Activated T-cell treated with anti-CD3 and anti-CD28 coated beads for 24 hours (primary cell): ENCODE measurements at places on chromosomes 12 and 14.

GRCh38 chr14:74840603-74841030 is 35.3 kb downstream of the PROX2 start:
- no peak for DNase-seq

DNA sequence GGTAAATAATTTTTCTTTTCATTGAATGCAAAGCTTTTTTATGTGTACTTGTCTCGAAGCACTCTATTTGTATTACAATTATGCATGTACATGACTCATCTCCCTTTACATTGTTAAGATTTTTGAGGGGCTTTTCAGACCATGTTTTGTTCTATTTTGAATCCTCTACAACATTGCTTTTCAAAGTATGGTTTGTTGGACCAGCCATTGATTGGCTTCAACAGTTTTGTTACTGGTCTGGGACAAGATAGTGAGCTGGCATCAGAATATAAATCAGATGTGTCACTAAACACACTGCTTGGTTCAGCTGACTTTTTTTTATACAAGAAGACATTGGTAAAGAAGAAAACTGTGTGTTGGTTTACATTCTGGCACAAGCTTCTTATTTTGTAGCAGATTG is 122.3 kb downstream of the MON2 start:
- no peak for DNase-seq

DNA sequence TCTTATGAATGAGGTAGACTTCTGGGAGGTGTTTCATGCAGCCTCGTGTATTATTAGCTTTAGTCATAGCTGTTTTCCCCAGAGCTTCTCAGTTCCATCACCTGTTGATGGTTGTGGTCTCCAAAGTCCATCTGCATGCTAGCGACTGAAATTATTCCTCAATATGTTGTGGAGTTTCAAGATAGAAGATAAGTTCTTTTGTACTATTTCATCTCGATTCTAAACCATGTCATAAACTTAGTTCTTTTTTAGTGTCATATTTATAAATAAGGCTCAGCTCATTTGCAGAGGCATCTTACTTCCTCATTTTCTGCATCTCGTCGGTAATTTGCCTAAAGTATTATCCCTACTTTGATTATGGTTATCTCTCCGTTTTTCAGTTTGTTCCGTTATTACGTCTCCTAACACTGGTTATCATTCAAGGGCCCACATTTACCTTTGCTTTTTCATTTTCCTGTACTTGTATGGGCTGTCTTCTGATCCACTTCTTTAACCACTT is 119.1 kb downstream of the ITPR2 start:
- no peak for DNase-seq

GRCh38 chr12:52061470-52062166 is 8.2 kb upstream of the ATG101 start:
- no peak for DNase-seq
